Activated CD4-positive, alpha-beta T cell treated with anti-CD3 and anti-CD28 coated beads, Interleukin-2, amount 50 U/mL, for 48 hours (primary cell): ENCODE measurements at places on chromosomes 3 and 15.

DNA sequence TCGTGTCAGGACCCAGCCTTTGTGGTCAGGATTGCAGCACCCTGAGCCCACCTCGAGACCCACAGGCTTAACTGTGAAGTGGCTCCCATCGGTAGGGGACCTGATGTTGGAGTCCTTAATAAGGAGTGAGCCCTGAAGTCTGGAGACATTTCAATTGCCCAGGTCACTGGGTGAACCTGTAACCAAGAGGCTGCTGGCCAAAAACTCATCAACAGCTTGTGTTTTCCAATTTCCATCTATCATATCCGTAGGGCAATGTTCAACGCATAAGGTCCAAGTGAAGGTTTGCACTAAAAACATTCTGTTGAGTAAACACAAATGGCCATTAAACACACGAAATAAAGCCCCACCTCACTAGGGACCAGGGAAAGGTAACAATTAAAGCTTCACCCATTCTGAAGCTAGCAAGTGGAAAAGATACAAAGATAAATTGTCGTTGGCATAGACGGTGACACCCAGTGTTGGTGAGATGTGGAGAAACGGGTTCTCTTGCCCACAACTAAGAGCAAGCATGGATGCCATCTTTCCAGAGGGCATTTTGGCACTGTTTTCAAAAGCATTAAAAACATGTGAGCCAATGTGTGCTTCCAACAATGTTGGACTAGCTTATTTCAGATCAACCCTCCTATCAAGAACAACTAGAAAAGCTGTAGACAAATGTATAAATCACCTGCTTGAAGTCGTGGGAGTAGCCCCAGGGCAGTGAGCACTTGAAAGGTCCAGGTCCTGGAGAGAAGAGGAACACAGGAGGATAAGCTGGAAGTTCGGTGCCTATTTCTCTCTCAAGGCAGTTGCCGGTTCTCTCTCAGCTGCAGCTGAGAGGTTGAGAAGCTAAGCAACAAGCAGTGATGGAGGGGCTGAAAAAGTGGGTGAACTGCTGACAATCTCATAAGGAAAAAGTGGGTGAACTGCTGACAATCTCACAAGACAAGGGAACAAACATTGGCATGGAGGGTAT lies 56.3 kb upstream of the PCSK6 start:
- no peak for DNase-seq

DNA sequence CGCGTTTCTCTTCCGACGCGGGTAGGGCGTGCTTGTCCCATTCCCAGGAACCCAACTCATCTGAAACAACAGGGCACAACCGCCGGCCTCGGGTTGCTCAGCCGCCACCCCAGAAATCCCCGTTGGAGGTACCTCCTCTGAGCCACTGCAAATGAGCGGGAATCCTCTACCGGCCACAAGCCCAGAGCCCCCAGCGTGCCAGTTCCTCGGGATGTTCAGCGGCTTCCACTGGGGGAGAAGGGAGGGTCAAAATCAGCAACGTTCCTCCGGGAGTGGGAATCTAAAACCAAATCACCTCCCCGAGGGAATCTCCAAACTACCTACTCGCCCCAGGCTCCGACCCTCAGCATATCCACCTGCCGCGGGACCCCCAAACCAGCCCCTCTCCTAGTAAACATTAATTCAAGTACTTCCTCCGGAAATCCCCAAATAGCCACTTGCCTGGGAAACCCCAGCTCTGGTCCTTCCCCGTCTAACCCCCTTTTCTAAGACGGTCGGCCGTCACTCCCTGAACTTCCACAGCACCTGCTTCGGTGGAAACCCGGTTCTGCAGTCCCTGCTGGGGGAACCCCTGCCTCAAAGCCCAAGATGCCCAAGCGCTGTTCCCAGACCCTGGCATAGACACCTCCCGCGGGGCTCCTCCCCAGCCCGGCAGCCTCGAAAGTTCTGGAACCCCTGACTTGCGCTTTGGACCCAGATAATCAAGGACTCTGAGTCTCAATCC lies 887 bp downstream of the OXTR start:
- peak; percentile 7 for DNase-seq

DNA sequence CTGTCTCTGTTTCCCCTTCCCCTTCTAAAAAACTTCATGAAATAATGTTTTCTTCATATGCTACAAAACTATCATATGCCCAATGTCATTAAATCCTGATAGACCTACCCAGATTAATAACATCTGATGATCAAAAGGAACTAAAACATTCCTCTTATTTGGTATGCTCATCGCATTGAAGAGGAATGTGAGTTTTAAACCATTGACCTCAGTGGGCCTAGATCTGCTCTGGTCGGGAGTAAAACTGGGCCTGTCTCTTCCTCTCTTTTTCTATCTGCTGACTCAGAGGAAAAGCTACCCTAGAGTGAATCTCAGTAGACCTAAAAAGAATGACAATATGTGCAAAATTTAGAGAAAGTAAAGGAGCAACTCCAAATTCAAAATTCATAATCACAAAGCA lies 275.8 kb downstream of the SATB1 start:
- no peak for DNase-seq

GRCh38 chr15:48076454-48076853 lies 44.3 kb upstream of the SLC24A5 start:
- no peak for DNase-seq

DNA sequence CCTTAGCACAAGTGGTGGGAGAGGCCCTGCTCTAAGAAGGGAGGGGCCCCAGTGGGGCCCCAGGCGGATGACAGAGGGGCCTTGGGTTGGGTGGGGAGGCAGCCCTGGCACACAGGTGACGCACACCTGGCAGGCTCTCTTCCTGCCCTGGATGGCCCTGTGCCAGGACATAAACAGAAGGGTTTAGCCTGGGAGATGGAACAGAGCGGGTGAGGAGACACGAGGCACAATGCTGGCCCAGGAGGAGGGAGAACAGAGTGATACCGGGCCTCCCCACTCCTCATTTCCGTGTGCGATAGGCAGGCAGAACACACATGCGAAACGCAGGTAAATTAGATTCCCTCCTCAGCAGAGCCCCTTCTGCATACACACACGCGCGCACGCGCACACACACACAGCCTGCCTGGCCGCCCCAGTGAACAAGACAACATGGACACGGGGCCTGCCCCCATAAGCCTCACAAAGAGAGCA lies 39.8 kb downstream of the IDH2 start:
- no peak for DNase-seq

GRCh38 chr3:129460572-129460971 lies 20.5 kb downstream of the IFT122 start:
- DNase-seq, result no peak

DNA sequence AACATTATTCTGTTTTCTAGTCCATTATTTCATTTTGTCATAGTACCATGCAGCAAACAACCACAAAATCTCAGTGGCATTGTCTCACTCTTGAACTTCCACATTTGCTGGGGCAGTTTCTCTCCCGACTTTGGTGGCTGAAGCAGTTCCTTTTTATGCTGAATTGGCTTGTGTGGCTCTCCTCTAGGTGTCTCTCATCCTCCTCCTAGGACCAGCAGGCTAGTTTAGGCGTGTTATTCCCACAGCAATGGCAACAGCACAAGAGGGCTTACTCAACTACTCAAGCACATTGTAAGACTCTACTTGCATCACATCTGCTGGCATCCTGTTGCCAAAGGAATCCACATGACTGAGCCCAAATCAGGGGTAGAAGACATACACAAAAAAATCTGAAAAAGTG lies 201.8 kb upstream of the KCNH8 start:
- DNase-seq, result no peak

DNA sequence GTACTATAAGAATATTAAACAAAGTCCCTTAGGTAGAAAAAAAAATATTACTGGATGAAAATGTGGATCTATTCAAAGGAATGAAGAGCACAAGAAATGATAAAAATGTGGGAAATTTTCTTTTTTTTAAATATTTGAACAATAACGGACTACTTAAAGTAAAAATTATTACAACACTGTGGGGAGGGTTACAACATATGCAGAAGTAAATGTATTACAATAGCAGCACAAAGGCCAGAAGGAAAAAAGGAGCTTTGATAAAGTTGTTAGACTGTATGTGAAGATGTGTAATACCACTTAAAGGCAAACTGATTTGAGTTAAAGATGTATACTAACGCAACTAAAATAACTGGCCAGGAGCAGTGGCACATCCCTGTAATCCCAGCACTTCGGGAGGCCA lies 427.1 kb downstream of the SHQ1 start:
- DNase-seq, result no peak

- DNase-seq, result no peak
Observed at GRCh38 chr3:130488288-130488687, 28.7 kb upstream of the COL6A6 start.

GRCh38 chr3:58022490-58022889 lies 14.3 kb downstream of the FLNB start:
- no peak for DNase-seq

DNA sequence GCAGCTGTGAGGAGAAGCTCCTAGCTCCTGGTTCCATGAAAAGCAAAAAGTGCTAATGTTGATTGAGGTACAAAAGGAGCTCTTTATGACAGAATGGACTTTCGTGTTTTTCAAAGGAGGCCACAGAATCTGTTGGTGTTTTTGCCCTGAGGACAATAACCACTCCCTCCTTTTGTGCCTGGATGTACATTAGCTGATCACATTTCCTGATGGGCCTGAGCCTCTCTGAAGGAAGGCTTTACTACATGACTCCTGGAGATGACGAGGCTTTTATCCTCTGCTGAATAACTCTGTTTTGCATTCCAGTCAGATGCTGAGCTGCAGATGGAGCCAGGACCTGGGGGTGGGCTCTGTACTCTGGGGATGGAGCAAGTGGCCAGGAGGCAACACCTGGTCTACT lies 301.9 kb downstream of the CACNA2D3 start:
- no peak for DNase-seq

DNA sequence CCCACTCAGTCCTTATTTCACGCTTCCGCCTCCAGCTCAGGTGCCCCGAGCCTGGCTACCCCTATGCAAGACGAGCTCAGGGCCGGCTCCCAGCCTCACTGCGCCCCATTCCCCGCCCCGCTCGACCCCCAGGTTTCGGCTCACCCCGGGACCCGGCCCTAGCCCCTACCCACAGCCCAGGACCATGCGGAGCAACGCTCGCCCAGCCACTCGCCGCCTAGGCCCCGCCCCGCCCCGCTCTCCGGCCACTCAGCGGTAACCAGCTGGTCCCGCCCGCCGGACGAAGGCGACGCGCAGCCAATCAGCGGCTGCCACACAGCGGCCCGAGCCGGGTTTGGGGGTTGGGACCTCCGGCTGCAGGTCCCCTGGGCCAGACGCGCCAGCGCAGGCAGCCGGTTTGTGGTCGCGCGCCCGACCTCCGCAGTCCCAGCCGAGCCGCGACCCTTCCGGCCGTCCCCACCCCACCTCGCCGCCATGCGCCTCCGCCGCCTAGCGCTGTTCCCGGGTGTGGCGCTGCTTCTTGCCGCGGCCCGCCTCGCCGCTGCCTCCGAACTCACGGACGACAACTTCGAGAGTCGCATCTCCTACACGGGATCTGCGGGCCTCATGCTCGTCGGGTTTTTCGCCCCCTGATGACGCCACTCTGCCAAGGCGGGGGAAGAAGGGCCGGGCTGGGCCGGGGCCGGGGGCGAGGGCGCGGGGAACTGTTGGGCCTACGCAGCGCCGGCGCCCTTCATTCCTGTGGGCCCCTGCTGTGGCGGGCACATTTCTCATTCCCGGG lies at the start of gene CATSPER2:
Gene CATSPER2 (minus strand): TSS at position 196 of the 781 bp plus-strand sequence. CDS start 783 bp downstream, outside the sequence.
- no peak for DNase-seq

- DNase-seq, result no peak
Observed at GRCh38 chr15:85603703-85604102, 191.0 kb downstream of the KLHL25 start.

GRCh38 chr3:127479449-127479848 lies 111.1 kb downstream of the TPRA1 start:
- DNase-seq, result no peak

DNA sequence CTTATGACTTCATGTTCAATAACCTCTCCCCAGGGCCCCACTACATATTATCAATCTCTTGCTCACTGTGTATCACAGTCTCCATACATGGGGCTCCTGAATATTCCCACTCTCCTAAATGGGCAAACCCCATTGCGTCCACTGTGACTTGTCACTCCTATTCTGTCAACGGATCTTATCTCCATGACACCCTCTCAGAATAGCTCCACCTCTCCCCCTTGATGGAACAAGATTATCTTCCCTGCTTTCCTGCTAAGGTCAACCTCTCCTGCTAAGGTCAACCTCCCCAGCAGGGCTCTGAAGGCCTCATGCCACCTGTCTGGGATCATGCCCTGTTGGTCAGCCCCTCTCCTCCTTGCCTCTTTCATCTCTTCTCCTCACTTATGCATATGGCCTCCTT lies 1.8 kb downstream of the CLDN18 start:
- DNase-seq, result no peak
